NCI-H1105 (cell line): ENCODE measurements at places on chromosomes 1 and 21.

DNA sequence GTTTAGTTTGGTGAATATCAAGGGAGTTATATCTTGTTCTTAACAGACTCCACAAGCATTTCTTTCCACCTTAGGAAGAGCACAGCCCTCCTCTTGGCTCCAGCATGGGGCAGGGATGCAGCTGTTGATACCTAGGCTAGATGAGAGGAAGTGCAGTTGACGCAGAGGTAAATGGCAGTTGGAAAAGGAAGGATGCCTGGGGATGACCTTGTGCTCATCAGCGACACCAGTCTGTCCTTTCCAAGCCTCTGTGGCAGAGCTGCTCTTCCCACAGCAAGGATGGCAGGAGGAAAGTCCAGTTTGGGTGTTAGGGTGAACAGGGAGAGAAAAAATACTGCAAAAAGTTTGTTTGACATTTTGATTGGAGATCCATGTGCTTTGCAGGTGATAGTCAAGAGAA is 6.2 kb downstream of the PROX1 start:
- DNase-seq: no peak

- DNase-seq: no peak
Observed at GRCh38 chr1:207398986-207399385, 55.1 kb upstream of the CR2 start.

DNA sequence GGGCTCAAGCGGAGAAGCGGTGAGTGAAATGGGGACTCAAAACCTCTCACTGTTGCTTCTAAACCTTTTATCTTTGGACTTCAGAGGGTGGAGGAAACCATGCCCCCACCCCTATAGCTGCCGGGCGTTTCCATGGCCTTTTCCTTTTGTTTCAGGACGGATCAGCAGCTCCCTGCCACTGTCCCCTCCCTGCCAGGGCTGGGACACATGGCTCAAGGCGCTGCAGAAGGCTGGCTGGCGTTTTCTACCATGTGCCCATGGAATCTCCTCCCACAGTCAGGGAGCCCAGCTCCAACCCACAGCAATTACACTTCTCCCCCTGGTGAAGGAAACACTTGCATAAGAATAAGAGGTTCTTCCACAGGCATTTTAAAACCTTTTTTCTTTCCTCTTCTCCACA is 812.7 kb downstream of the PLA2G4A start:
- DNase-seq: no peak

DNA sequence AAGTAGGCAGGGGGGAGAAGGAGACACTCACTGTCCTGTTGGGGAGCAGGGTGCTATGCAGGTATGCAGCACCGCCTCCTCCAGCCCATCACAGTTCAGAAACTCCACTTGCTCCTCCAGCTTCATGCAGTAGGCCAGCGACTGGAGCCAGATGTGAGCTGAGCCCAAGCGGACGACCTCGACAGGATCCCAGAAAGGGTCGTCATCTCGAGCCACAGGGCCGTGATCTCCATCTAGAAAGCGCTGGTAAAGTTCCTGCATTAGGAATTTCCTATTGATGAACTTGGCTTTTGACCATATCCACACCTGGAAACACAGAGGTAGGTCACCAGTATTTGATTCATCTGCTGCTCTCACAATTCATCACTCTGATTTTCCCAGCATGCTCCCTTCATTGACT is 56.1 kb downstream of the SCCPDH start:
- DNase-seq: no peak

DNA sequence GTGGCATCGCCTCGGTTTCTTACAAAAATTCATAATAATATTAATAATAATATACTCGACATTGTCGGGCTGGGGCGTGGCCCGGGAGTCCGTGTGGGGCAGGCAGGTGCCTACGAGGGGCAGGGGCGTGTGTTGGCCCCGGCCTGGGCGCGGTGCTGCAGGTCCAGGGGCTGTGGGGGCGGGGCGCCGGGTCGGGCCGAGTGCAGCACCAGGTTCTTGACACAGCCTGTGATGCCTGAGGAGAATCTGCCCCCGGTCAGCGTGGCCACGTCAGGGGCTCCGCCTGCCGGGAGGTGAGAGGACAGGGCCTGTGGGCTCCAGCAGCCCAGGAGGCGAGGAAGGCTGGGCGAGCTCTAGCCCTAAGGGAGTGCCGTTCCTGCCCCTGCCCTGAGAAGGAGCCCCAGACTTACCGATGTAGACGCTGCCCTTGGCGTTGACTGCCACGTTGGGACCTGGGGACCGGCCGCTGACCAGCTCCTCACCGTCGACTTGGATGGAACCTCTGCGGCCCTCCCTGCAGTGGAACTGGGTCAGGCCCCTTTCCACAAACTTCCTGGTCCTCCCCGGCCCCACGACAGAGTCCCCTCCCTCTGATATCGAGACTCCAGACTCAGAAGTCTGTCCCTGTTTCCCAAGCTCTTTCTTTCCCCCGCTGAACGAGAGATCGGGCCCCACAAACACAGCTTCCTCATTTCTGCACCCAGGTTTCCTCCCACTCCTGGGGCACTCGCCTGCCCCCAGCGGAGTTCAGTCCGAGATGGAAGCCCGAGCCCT is 11.3 kb downstream of the LDLRAD2 start:
- DNase-seq: no peak

DNA sequence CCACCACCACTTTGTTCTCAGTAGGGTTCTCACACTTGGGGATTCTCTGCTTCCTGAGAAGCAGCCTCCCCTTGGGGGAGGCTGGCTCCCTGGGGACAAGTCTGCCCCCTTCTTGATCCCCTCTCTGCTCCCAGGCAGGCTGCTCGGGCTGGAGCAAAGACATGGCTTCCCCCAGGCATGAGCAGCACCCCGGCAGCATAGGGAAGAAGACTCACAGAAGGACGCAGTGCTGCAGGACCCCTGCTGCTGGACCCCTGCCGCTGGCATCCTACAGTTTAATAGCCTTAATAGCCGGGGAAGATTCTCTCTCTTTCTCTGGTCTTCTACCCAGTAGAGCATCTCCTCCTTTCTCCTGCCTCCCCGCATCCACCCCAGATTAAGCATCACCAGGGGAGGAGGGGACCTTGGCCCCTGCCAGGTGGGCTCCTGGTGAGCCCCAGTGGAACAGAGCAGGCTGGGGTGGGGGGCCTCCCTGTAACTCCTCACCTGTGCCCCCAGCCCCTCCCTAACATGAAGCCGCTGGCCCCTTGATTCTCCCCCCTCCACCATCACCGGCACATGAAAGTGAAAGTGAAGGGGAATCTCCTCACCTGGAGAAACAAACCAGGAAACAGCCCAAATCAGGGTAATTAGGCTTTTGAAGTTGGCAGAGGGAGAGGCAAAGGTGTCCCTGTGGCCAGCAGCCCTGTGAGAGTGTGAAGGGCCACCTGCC is 2.5 kb downstream of the WNT3A start:
- DNase-seq: no peak

GRCh38 chr1:192620071-192620635 is 15.8 kb upstream of the RGS13 start:
- no peak for DNase-seq

DNA sequence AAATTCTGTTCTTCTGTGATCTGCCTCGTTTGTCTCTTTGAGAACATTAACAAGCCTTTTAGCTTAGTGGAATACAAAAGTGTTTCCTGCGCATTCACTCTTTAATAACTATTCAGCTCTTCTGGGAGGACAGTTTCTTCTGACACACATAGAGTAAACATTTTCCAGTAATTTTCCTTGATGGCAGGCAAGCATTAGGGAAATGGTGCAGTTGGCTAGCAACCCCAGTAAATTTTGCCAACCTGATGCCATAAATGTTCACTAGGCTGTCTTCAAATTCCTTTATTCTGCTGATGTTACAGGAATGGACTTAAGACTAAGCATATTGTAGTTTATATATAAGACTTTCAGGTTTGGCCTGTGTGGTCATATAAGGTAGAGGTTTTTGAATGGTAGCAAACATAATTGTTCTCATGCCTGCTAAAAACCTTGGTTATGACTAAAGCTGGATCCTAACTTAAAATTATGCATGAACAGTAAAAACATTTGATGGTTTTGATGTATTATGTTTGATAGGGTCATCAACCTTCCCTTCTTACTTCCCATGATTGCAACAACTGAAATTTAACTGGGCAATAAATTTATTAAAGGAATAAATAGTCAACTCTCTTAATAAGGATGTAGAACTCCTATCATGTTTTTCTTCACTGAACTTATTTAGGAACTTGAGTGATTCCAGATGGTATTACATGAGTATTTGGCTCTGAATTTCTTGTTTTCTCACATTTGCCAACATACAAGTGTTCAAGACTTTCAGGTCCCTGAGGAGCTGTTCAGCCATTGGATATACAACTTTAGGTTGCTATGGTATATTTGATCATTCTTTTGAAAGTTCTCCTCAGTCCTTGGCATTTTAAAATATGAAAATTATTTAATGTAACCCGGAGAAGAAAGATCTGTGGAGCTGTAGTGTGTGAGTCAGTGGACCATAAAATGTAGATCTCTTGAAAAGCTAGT is 223.4 kb downstream of the FMN2 start:
- DNase-seq: no peak

GRCh38 chr1:159961636-159962035 is 7.6 kb upstream of the SLAMF9 start:
- DNase-seq: no peak

DNA sequence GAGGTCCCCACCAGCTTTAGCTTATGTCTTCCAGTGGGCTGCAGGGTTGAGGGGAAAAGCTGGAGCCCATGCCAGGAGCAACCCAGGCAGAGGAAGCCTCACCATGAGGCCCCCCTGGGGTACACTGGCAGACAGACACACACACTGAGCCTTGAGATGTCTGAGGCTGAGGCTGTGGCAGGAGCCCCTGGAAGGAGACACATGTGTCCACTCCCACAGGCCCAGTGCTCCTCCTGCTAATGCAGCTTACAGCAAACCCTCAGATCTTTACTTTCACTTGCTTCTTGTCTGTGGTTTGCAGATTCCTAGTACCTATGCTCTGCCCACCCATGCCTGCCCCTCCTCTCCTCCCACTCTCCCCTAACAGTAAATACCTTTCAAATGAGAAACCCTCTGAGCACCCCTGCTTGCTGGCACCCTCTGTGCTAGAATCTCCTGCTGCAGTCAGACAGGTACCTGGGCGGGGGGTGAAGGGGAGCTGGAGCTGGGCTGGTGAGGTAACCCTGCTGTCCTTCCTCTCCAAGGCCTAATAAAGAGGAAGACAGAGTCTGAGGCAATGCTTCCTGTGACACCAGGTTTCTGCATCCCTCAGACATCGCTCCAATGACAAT is 63.4 kb upstream of the NEK2 start:
- DNase-seq: no peak

DNA sequence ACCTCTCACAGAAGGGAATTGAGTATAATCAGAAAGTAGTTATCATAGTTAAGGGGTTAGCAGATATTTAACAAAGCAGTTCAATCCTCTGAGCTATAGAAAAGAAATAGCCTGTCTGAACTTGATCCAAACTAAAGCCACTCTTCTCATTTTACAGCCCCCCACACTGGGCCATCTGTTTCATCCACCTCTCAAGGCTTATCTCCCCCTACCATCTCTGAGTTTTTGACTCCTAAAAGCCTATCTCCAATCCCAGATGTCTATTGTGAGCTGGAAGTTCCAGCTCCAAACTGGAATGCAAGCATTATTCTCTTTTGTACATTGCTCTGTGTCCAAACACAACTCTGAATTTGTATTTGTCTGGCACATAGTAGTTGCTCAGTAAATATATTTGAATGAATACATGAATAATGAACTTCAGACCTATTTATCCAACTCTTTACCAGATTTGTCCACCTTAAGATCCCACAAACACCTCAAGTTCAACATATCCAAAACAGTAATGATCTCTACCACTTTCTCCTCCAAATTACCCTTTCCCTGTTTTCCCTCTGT is 98.1 kb downstream of the PLPP3 start:
- no peak for DNase-seq

- DNase-seq: no peak
Observed at GRCh38 chr21:39115576-39116235, 67.5 kb downstream of the PSMG1 start.

- DNase-seq: no peak
Observed at GRCh38 chr1:115213130-115213529, 123.8 kb upstream of the TSPAN2 start.

DNA sequence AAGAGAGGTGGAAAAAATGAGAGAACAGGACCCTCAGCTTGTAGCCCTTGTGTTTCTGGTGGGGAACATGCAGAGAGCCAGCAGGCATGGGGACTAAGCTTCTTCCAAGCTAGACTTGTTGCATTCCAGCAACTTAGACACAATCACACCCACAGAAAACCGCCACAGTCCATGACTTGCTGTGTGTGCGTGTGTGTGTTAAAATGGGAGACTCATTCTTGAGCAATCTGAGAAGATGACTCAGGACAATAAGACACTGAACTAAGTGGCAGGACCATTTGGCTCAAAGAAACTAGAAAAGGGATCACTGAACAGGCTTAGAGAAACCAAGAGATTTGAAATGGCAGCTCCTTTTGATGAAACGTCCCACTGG is 78.0 kb downstream of the HLX start:
- DNase-seq: no peak

DNA sequence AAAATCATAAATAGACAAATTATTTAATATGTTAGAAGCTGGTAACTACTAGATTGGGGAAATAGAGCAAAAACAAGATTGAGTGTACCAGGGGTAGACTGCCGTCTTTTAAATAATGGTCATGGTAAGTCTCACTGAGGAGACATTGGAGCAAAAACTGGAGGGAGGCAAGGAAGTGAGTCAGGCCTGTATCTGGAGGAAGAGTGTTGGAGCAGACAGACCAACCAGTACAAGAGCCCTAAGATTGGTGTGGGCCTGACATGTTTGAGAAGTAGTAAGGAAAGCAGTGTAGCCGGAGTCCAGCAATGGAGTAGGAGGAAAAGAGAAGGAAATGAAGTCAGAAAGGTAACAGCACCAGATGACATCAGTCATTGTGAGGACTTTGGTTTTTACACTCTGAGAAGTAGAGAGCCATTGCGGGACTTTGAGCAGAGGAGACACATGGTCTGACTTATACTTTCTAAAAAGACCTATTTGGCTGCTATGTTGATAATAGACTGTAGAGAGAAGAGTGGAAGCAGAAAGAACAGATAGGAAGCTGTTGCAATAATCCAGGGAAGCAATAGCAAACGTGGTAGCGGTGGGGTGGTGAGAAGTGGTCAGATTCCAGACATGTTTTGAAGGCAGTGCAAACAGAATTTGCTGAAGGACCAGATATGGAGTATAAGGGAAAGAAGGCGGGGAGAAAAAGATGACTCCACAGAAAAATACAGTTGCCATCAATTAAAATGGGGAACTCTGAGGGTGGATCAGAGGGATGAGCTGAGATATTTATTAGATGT is 44.7 kb upstream of the GJA5 start:
- no peak for DNase-seq

DNA sequence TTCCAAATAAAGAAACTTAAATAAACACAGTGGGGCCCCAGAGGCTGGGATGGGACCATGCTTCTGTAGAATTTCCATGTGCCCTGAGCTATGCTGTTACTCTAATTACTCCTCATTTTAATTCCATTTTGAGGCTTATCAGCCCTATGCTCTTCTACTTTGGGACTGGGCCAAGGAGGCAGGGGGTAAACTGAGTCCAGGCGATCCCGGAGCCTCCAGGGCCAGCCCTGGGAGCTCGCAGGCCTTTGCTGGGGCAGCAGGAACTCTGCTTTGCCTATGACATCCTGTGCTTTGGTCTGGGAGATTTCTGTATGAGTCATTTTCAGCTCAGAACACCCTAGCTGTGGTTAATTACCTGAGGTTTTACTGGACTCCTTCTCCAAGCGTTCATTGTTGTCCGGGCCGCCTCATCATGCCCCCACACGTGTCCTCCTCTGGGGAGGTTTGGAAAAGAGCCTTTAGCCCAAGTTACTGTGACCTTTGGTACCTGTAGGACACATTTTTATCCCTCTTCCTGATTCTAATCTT is 95.7 kb downstream of the RHOU start:
- DNase-seq: no peak
